ENCODE measurements at places on chromosomes 6 and 20.

GRCh38 chr20:18879262-18879661, 65.7 kb downstream of the SCP2D1 start:
- no peak for DNase-seq

DNA sequence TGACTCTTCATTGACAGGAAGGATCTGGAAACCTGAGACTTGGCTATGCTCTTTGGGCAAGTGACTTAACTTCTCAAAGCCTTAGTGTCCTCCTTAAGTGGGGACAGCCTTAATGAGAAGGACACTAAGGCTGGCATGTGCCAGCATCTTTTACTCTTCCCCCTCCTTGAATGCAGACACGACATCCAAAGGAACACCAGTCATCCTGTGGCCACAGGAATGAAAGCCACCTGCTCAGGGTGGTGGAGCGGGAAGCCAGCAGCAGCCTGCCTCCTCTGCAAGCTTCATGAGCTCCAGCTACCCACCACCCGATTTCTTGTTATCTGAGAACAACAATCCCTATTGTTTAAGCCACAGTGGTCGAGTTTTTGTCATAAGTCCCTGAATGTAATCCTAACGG, 44.5 kb downstream of the TMEM14B start:
- no peak for DNase-seq

- DNase-seq = no peak
Measured at GRCh38 chr6:2623295-2623694, 127.4 kb downstream of the MYLK4 start.

DNA sequence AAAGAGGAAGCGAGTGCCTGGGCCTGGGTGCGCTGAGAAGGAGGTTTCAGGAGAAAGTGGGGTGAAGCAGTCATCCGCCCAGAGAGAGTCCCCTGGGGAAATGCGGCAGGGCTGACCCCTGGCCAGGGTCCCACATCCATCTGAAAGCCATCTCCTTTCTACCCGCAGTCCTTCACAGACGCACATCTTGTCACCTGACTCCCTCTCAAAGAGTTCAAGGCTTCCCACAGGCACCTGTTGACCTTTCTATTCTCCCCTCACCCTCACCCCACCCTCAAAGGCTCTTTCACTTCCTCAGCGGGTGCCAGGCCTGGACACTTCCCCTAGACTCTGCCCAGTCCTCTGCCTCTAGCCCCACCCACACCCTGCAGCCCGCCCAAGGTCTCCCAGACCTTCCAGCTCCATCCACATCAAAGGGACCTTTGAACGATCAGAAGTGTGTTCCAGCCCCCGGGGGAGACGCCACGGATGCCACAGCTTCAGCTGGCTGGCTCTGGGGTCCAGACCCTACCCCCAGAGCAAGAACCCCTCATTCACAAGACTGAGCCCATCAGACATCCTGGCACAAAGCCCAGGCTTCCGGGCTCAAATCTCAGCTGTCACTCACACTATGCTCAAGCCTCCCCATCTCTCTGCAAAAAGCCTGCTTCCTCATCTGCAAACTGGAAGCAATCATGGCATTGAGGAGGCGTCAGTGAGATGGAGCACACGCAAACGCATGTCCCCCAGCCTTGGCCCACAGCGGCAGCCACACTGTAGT, 2.1 kb downstream of the CTSZ start:
- DNase-seq = peak; percentile 49

DNA sequence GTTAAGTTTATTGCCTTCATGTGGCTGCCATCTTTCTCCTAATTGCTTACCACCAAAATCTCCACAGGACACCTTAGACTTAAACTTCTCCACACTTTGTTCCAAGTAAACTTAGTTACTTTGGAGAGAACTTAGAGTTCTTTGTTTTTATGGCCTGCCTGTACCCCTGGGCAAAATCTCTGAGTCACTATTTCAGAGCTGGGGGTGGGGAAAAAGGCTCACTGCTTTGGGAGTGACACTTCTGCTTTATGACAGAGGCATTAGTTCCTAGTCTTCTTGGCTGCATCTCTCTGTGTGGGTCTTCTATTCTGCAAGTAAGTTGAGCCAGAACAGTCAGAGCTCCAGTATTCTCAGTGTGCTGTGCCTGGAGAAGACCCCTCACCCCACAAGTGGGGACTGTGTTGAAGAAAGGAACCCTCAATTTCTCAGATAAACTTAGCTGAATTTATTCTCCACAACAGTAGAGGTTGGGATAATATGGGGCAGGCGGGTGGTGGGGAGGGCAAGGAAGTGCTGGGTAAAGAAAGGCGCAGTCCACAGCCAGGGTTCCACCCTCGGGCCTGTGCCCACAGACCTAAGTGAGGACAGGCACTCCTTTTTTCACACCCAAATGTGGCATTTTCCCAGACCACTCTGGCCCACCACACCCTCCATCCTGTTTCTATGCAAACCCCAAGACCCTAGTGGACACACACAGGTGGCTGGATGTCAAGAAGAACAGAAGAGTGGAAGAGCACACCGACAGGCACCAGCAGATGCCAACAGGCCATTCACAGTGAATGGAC, 636.6 kb upstream of the MAN1A1 start:
- DNase-seq = no peak

- DNase-seq = no peak
Measured at GRCh38 chr20:20930500-20930899, 175.7 kb downstream of the LINC00237 start.

DNA sequence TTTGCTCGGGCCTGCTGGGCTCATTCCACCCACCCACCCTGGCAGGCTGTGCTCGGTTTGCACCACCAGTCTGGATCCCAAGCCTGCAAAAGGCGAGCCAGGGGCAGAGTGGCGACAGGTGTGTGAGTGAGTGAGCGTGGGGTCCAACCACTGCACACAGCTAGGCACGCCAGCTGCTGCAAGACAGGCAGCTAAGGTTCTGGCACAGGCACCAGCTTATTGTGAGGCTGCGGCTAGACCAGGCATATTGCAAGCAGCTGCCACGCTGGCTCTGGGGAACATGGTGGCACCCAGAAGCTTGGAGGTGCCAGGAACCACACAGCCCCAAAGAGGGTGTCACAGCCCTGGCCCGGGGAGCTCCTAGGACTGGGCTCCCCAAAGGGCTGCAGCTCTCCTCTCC, 205.1 kb downstream of the ANKRD60 start:
- DNase-seq = no peak

GRCh38 chr6:51842061-51842803, 245.2 kb downstream of the PKHD1 start:
- DNase-seq = no peak

DNA sequence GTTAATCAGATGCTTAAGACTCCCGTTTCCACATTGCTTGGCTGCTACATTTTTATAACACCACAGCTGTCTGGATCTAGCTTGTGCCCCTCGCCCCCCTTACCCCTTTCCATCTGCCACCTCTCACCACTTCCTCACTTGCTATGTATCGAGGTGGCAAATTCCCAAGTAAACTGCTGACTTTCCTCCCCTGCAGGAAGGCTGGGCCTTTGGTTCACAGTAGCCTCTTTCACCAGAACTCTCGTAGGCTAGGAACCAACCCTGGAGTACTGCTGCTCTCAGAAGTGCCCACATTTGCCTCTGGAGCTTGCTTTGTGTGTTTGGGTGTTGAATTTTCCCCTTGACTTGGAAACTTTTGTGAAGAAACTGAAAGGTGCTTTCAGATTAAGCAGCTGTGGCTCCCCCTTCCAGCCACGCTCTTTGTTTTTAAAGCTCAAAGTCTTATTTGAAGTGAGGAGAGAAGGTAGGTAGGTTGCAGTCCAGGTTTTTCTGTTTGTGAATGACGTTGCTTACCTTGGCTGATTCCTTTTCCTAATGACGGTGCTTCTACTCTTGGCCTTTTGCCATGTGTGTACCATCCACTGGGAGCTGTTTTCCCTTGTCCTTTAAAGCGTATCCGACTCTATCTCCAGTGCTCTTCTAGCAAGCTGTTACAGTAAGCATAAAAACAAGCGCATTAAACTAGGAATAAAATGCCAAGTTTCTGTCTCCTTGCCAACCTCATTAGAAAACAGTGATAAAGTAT, 90.4 kb downstream of the CARMIL1 start:
- no peak for DNase-seq

DNA sequence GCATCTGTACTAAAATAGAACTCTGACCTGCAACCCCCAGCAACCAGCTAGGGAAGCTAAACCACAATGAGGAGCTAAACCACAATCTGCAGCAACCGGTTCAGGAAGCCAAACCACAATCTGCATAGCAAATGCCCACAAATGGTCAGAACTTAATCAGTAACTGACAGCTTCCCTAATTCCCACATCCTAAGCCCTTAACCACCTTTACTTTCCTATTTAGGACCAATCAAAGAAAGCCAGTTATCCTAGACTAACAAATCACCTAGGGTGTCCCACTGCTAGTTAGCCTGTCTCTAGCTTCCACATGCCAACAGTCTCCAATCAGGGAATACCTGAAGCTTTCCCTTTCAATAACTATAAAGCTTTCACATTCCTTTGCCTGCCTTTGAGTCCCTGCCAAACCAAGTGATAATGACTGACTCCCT, 424.6 kb upstream of the PTCHD4 start:
- DNase-seq = no peak

- peak; percentile 16 for DNase-seq
Measured at GRCh38 chr6:149965194-149966020, 1.7 kb downstream of the ULBP1 start.

DNA sequence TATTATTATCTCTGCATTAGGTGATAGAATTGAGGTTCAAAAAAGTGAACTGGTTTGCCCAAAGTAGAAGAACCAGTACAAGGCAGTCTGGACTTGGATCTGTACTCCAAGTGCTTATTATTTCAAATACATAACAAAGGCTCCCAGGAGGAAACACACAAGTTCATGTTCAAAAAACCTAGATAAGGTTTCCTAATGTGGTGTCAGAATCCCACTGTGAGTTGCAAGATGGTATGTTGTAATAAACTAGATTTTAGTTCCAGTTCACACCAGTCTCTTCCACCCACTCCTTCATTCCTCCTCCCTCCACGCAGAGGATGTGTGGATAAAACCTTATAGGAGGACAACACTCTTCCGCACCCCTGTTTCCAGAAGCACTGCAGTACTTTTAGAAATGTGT, 42.8 kb downstream of the KIAA0319 start:
- no peak for DNase-seq

GRCh38 chr6:125858427-125859320, 67.9 kb downstream of the NCOA7 start:
- no peak for DNase-seq

- DNase-seq = no peak
Measured at GRCh38 chr6:70135219-70136160, 167.4 kb downstream of the COL9A1 start.

DNA sequence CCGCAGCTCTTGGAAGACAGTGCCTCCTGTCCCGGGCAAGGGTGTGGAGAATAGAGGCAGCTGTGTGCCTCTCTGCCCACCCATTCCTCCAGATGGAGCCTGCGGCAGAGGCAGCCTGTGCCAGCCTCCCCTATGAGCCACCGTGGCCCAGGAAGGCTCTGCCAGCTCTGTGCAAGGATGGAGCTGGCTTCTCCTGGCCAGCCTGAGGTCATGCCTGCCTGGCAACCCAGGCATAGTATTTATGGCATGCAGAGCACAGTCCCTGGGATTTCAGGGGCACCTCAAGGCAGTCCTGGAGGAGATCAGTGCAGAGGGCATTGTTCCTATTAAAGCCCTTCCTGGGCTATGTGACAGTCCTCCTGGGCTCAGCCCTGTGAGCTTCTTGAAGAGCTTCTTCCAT, 1.5 kb downstream of the EPB41L1 start:
- DNase-seq = no peak

DNA sequence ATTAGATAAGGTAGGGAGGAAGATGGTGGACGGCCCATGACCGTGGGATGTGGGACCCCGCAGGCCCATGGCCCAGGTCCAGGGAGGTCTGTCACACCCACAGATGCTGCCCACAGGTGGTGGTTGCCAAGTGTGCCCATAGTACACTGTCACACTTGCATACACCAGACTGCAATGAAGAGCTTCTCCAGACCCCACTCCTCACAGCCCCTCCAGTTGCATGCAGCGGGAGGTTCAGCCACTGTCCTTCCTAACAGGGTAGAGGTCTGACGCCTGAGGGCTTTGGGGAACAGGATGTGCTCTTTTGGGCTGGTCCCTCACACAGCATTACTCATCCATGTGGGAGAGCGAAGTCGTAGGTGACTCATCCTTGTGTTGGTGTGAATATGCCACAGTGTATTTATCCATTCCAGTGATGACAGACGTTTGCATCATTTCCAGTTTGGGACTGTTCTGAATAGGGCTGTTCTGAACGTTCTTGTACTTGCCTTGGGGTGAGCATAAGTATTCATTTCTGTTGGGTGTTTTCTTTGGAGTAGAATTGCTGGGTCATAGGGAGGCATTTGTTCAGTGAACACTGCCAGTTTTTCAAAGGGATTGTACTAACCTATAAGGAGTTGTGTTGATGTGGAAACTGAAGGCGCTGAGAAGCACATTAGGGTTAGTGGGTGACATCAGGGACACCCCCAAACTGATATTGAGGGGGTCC, 10.1 kb upstream of the PYGB start:
- DNase-seq = no peak

GRCh38 chr6:25311331-25311840, 32.2 kb downstream of the CARMIL1 start:
- DNase-seq = no peak

- DNase-seq = no peak
Measured at GRCh38 chr6:21476112-21476511, 117.4 kb upstream of the SOX4 start.

DNA sequence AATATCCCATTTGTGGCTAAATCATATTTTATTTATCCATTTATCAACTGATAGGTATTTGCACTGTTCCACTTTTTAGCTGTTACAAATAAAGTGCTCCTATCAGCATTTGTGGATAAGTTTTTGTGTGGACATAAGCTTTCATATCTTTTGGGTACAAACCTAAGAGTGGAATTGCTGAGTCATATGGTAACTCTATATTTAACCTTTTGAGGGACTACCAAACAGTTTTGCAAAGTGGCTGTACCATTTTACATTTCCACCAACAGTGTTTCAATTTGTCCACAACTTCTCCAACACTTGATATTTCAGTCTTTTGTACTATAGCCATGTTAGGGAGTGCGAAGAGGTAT, 23.6 kb upstream of the ECHDC1 start:
- DNase-seq = no peak

- DNase-seq = no peak
Measured at GRCh38 chr20:40959325-40960092, 69.1 kb upstream of the TOP1 start.

- DNase-seq = no peak
Measured at GRCh38 chr20:59217173-59217572, 53.6 kb downstream of the ZNF831 start.

DNA sequence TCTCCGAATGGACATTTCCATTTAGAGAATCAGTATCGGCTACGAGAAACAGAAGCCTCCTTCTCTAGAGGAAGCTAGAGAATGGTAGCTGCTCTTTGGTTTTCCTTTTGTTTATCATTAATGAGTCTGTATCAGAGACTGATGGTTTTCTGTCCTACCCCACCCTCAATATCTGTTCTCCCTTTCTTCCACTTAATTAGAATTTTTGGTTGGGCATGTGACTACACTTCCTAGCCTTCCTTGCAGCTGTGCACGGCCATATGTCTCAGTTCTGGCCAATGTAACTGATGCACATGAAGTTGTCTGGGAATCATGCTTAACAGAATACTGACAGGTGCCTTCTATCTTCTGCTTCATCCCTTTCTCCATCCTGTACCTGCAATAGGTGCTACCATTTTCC, 19.0 kb downstream of the RNF24 start:
- no peak for DNase-seq

All from CD8-positive, alpha-beta memory T cell (primary cell).